Mesothelial cell of epicardium (in vitro differentiated cells): ENCODE measurements at places on chromosomes 5 and 9. TPM values are rescaled to one million over a fixed set of nuclear protein-coding genes. Genes with fewer than 3 reads are reported as not detected.

DNA sequence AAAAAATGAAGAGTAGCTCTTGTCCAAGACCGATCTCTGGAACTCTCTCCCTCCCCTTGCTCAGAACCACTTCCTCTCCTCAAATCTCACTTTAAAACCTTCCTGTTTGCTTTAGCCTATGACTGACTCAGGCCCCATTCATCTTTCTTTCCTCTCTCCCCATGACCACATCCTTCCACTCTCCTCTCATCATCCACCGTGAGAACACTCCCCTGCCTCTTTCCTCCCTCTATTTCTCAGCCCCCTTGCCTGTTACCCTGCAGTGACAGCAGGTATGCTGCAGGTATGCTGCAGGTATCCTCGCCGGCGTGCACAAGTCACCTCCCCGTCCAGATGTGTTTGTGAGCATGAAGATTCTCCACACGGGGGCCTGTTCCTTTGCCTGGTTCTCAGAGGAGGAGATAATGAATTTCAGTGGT, 505.3 kb downstream of the CCDC171 start:
- DNase-seq = no peak
- H3K27me3 ChIP-seq = no peaks in the 10 kb centered on the region
- H3K4me3 ChIP-seq = no peak overlapping the region
- H3K27ac ChIP-seq = peak overlapping the region; percentile 53
- H3K36me3 ChIP-seq = no peaks in the 10 kb centered on the region

DNA sequence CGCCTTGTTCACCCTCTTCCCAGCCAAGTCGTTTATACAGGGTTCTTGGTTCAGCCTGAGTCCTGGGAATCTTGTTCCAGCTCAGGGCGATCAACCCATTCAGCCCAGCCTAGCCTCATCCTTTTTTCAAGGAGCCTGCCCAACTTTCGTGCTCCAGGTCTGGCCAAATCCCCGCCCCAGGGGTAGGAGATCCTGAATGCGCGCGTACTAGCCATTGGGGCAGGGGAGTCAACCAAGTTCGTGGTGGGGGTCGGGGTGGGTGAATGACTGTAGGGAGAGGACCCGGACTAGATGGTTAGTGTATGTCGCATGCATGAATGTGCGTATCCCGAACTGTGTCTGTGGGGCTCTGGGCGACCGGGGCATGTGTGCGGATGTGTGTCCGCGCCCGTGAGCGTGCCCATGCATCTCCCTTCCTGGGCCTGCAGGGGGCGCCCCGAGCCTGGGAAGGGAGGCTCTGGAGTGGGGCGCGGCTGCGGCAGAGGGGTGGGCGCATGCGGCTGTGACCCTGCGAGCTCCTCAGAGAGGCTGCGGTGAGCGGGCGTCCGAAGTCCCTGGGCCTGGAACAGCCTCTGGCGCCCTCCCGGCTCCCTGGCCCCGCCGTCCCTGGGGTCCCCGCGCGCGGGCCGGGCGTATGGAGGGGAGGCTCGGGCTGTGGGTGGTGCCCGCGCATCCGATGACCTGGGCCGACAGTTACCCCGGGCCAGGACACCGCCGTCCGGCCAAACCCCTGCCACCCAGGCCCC, 8.7 kb downstream of the CCL21 start:
- DNase-seq = peak; percentile 87
- H3K4me1 ChIP-seq = peaks cover 10% of the 10 kb centered on the region
- no peak overlapping the region for H3K27ac ChIP-seq
- H3K36me3 ChIP-seq = no peaks in the 10 kb centered on the region
- H3K4me3 ChIP-seq = peak overlapping the region; percentile 65
- peaks cover 38% of the 10 kb centered on the region for H3K27me3 ChIP-seq

DNA sequence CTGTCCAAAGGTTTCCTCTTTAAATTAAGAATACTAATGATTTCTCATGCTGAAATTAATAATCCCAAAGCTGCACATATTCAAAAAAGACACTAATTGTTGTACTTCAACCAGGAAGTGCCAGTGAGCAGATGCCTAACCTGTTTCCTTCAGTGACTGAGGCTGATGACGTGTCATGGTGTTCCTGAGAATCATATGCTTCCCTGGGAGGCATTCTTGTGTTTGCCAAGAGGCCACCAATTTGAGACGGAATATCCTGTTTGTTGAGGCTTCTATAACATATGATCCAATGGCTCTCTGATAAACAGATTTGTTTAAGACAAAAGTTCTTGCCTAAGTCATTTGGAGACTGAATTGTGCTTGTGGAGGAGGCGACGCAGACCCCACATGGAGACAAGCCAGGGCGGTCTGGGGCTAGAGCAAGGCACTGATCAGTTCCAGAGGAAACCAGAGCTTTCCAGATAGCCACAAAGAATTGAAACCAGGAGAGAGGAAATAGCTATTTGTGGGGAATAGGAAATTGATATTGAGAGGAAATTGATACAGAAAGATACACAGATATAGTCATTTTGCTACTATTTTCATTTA, 66.4 kb upstream of the ZNF608 start:
- H3K4me1 ChIP-seq = peaks cover 19% of the 10 kb centered on the region
- H3K36me3 ChIP-seq = no peaks in the 10 kb centered on the region
- DNase-seq = no peak
- H3K27ac ChIP-seq = no peak overlapping the region
- H3K4me3 ChIP-seq = no peak overlapping the region

DNA sequence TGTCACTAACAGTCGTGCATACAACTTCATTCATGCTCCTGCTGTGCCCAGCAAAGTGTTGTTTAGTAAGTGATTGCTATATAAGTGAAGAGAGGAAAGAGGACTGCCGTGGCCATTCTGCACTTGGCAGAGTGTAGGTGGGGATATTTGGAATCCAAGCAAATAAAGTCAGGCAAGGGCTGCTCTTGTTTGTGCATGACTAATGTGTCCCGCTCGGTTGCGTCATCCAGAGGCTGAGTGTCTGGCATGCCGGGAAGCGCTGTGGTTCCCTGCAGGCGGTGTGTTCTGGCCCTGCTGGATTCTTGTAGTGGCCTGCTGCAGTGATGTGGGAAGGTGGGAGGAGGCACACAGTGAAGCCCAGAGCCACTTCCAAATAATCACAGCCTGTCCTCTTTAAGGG, 136.9 kb upstream of the ANKH start:
- peak overlapping the region; percentile 60 for H3K27ac ChIP-seq
- H3K36me3 ChIP-seq = no peaks in the 10 kb centered on the region
- H3K4me3 ChIP-seq = no peak overlapping the region
- peak; percentile 35 for DNase-seq
- peaks cover 14% of the 10 kb centered on the region for H3K4me1 ChIP-seq
- H3K27me3 ChIP-seq = no peaks in the 10 kb centered on the region

GRCh38 chr5:83523929-83524328, 52.4 kb downstream of the VCAN start:
- H3K27ac ChIP-seq = no peak overlapping the region
- peaks cover 34% of the 10 kb centered on the region for H3K36me3 ChIP-seq
- H3K27me3 ChIP-seq = no peaks in the 10 kb centered on the region
- DNase-seq = no peak

DNA sequence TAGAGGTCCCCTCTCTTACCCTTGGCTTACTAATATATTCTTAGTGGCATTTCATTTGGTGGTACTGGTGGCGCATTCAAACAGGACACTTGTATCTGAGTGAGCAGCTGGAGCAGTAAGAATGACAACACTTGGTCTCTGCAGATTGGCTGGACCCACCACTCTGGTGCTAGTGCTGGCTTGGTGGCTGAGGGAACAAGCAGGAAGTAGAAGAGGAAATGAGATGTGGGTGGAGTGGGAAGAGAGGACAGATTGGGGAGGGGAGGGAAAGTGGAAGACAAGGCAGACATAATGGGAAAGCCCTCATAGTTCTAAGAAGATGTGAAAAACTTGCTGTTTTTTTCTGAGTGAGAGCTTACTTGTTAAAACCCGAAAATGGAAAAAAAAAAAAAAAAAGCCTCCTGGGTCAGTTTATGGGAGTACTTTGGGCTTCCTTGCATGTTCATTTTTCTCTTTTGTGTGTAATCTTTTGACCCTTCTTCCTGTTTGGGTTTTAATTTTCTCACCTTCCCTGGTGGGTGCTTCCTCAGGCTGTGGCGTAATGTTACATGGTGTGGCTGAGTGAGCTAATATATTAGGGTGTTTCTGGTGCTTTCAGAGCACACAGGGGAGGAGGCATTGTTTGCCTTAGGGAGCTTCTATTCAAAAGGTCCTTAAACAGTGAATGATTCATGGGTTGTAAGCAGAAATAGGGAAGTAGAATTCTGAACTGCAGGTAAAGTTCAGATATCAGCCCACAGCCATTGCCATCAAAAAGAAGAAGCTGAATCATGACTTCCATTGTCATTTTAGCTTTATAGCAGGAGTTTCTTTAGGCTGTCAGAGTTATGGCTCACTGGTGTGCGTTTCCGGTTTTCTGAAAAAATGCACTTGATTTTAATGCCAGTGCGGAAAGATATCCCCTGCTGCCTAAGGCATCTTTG, 52.3 kb downstream of the TLE4 start:
- peaks cover 10% of the 10 kb centered on the region for H3K4me1 ChIP-seq
- no peaks in the 10 kb centered on the region for H3K27me3 ChIP-seq
- peak overlapping the region; percentile 33 for H3K27ac ChIP-seq
- DNase-seq = no peak
- peaks cover 9% of the 10 kb centered on the region for H3K36me3 ChIP-seq
- no peak overlapping the region for H3K4me3 ChIP-seq

- H3K36me3 ChIP-seq = peaks cover 30% of the 10 kb centered on the region
- no peaks in the 10 kb centered on the region for H3K27me3 ChIP-seq
- H3K27ac ChIP-seq = no peak overlapping the region
- H3K4me3 ChIP-seq = no peak overlapping the region
- H3K4me1 ChIP-seq = peaks cover 3% of the 10 kb centered on the region
- DNase-seq = no peak
Measured at GRCh38 chr9:120450916-120451315, 129.1 kb downstream of the CDK5RAP2 start.

GRCh38 chr5:129724647-129725046, 23.2 kb upstream of the MINAR2 start:
- H3K27ac ChIP-seq = no peak overlapping the region
- H3K36me3 ChIP-seq = peaks cover 2% of the 10 kb centered on the region
- no peak overlapping the region for H3K4me3 ChIP-seq
- H3K4me1 ChIP-seq = peaks cover under 1% of the 10 kb centered on the region
- DNase-seq = no peak
- H3K27me3 ChIP-seq = no peaks in the 10 kb centered on the region

DNA sequence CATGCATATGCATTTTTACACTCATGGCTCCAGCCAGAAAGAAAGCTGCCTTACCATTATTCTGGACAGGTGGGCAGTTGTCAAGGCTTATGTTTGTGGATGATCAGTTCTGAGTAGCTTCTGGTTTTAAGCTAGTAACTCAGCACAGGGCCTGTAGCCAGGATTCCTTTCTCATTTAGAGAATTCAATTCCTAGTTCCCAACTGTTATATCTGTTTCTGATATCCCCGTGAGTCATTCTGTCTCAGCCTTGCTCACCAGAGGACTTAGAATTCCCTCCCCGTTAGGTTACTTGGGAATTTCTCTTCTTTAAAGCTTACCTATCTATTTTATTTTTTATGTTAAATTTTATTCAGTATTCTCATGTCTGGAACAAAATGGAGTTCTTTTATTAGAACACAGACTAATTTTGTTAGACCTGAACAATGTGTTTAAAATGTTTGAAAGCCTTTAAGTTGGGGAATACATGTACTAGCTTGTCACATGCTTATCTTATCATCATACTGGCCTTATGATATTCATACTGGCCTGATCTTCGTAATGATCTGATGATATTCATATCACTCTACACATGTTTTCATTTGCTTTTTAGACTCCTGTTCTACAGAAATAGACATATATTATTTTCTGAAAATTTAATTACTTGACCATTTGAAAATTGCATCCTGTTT, 47.1 kb downstream of the CAST start:
- no peak overlapping the region for H3K27ac ChIP-seq
- peaks cover 27% of the 10 kb centered on the region for H3K4me1 ChIP-seq
- H3K4me3 ChIP-seq = no peak overlapping the region
- no peaks in the 10 kb centered on the region for H3K27me3 ChIP-seq
- no peaks in the 10 kb centered on the region for H3K36me3 ChIP-seq

DNA sequence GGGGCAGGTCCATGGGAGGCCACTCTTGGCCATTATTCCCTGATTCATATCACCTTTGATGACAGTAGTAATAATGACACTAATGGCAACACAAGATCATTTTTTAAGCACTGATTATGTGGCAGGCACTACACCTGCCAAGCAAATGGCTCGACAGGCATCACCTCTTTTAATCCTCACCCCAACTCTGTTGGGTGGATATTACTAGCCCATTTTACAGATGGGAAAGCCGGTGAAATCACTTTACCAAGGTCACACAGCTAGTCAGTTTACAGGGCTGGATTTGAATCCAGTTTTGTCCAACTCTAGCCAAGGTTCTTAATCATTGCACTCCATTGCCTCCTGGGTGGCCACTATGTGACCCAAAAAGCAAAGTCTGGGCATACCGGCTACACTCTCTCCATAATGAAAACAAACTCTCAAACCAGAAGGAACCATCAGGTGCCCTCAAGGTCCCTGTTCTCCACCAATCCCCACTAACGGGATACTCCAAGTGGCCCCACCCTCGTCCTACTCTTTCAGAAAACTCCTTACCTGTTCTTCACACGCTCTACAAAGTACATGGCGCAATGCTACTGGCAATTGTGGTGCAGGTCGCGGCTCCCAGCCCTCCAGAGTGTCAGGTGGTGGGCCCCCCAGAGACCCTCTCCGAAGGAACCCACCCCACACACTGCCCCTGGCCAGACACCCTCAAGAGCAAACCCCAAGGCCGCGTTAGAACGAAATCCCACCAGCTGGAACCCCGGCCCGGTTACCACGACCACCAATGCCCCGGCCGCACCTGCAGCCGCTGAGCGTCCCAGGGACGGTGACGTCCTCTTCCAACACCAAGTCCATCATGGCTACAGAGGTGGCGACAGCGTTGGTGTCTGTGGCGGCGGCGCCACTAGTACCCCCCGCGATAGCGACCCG, 572 bp downstream of the CDK5RAP2 start:
- peak overlapping the region; percentile 97 for H3K4me3 ChIP-seq
- DNase-seq = no peak
- peak overlapping the region; percentile 96 for H3K27ac ChIP-seq
- no peaks in the 10 kb centered on the region for H3K27me3 ChIP-seq

DNA sequence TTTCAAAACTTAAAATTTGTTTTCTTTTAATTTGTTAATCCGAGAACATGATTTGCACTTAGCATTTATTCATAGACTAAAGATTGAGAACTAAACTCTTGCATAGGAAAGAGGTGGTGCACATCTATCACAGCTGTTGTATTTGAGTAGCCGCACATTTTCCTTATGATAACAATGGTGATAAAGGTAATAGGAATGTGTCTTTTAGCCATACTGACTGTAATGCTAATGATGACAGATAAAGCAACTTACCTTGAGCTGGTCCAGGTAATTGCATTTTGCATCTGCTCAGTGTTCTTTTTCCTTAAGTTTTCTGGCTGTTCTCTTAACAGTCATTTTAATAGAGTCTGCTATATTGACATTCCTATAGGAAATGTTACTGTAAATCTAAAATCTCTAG, 19.0 kb downstream of the PHAX start:
- H3K4me3 ChIP-seq = no peak overlapping the region
- no peaks in the 10 kb centered on the region for H3K4me1 ChIP-seq
- H3K36me3 ChIP-seq = peaks cover 30% of the 10 kb centered on the region
- no peaks in the 10 kb centered on the region for H3K27me3 ChIP-seq
- no peak for DNase-seq

The PCDHGA10 gene
- total RNA-seq = 30.7 to 33.4 TPM (median 32.1 TPM) in 3 replicates

The CCL27 gene
- total RNA-seq = 0.61 to 0.84 TPM in 2 of 3 replicates, not detected in the other
